ENCODE measurements at places on chromosomes 2 and 18. TPM values are rescaled to one million over a fixed set of nuclear protein-coding genes. Genes with fewer than 3 reads are reported as not detected.

DNA sequence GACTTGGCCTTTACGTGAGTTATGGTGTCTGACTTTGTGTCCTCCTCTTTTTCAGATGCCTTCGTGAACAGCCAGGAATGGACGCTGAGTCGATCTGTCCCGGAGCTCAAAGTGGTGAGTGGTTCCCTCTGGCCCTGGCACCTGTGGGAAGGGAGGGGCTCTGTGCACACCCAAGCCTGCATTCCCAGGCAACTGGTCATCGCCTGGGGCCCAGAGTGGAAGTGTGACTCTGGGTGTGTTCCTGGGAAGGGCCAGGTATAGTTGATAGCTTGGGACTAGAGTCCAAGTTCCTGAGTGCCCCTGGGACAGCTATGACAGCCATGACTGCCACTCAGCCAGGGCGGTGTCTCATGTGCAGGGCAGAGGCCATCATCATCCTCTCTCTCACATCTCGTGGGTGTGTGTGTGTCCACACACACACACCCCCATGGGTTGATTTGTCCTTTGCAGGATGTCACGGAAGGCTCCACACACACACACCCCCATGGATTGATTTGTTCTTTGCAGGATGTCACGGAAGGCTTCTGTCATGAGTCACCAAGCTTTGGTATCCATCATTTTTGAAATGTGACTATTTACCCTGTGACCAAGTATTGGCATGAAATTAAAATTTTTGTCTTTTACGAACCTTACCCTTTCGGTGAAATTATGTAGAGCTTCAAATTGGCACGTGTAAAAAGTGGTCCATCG, 215.4 kb downstream of the AGAP1 start:
- H3K36me3 ChIP-seq: peaks cover 8% of the 10 kb centered on the region
- peak; percentile 29 for DNase-seq
- H3K27me3 ChIP-seq: no peaks in the 10 kb centered on the region
- H3K4me3 ChIP-seq: no peak overlapping the region
- peaks cover 4% of the 10 kb centered on the region for H3K4me1 ChIP-seq

GRCh38 chr18:47917923-47918610, 12.4 kb downstream of the SMAD2 start:
- H3K4me1 ChIP-seq: no peaks in the 10 kb centered on the region
- H3K4me3 ChIP-seq: no peak overlapping the region
- no peaks in the 10 kb centered on the region for H3K36me3 ChIP-seq
- no peaks in the 10 kb centered on the region for H3K27me3 ChIP-seq
- DNase-seq: no peak
- H3K27ac ChIP-seq: no peak overlapping the region

DNA sequence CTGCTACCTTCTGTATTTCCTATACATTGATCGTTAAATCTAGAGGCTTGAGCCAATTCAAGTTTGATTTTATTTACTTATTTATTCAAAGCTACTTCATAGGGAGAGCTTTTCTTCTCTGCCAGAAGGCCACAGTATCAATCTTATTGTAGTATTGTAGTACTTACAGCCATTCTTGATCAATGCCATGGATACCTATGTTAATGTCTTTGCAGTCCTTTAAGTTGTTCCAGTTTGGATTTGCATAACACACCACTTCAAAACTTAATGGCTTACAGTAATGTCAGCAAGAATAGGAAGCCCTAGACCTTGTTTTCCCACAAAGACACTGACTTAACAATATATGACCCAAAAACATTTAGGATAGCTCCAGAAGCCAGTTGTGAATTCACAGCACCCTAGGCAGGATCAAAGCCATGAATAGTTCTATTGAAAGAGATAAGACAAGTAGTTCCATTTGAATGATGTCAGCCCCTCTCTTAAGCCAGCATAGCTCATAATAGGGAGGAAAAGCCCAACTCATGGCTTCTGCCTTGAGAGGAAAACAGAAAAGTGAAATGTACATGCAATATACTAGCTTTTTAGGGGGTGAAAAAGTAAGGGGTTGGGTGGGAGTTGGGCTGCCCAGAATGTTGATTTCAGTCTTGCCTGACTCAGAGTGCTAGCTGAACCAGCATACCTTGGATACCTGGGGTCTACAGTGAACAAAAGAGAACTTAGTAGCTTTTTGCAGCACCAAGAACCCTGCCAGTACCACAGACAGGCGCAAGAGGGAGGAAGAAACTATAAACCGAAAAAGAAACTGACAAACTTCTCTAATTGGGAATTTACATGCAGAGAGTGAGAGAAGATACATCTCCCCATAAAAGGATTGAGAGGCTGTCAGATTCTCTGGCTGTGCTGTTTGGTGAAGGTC, 101.4 kb downstream of the CAMKMT start:
- no peaks in the 10 kb centered on the region for H3K36me3 ChIP-seq
- H3K4me3 ChIP-seq: no peak overlapping the region
- no peaks in the 10 kb centered on the region for H3K4me1 ChIP-seq
- H3K27ac ChIP-seq: no peak overlapping the region
- DNase-seq: no peak

- no peaks in the 10 kb centered on the region for H3K36me3 ChIP-seq
- no peak for DNase-seq
- no peak overlapping the region for H3K4me3 ChIP-seq
- peaks cover 43% of the 10 kb centered on the region for H3K27me3 ChIP-seq
- peaks cover 4% of the 10 kb centered on the region for H3K4me1 ChIP-seq
Measured at GRCh38 chr2:64361151-64361938, 92.6 kb upstream of the LGALSL start.

Gene ANKRD29
- polyA plus RNA-seq: 0.07 TPM

GRCh38 chr2:73257425-73258125, 23.5 kb downstream of the CCT7 start:
- no peak overlapping the region for H3K27ac ChIP-seq
- no peak overlapping the region for H3K4me3 ChIP-seq
- H3K4me1 ChIP-seq: no peaks in the 10 kb centered on the region
- no peaks in the 10 kb centered on the region for H3K27me3 ChIP-seq
- H3K36me3 ChIP-seq: peaks cover 26% of the 10 kb centered on the region
- no peak for DNase-seq

All from IMR-90 (cell line).